AG10803 (cell line): ENCODE measurements at places on chromosomes 3 and 15.

- DNase-seq: no peak
Measured at GRCh38 chr3:54932606-54933005, 4.7 kb upstream of the LRTM1 start.

DNA sequence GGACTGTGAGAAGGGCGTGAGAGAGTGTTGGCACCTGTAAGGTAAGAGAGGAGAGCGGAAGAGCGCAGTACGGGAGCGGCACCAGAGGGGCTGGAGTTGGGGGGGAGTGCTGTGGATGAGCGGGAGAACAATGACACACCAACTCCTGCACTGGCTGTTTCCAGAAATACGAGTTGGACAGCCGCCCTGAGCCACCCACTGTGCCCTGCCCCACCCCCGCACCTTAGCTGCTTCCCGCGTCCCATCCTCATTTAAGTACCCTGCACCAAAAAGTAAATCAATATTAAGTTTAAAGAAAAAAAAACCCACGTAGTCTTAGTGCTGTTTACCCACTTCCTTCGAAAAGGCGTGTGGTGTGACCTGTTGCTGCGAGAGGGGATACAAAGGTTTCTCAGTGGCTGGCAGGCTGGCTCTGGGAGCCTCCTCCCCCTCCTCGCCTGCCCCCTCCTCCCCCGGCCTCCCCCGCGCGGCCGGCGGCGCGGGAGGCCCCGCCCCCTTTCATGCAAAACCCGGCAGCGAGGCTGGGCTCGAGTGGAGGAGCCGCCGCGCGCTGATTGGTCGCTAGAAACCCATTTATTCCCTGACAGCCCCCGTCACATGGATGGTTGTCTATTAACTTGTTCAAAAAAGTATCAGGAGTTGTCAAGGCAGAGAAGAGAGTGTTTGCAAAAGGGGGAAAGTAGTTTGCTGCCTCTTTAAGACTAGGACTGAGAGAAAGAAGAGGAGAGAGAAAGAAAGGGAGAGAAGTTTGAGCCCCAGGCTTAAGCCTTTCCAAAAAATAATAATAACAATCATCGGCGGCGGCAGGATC lies at the start of gene SOX2:
Gene SOX2 (plus strand): TSS at position 601 of the 811 bp plus-strand sequence. CDS start 436 bp downstream, outside the sequence.
- peak; percentile 17 for DNase-seq

GRCh38 chr3:30623351-30623750 lies 16.9 kb downstream of the TGFBR2 start:
- DNase-seq: no peak

- DNase-seq: no peak
Measured at GRCh38 chr3:165770781-165771180, 66.4 kb downstream of the BCHE start.

- no peak for DNase-seq
Measured at GRCh38 chr15:35208353-35208752, 123.3 kb upstream of the NANOGP8 start.

- DNase-seq: no peak
Measured at GRCh38 chr3:188869628-188870027, 302.1 kb upstream of the TPRG1 start.

- DNase-seq: no peak
Measured at GRCh38 chr3:177446165-177446601, 248.9 kb upstream of the TBL1XR1 start.

- DNase-seq: no peak
Measured at GRCh38 chr15:40134885-40135284, 26.0 kb upstream of the BUB1B start.

- no peak for DNase-seq
Measured at GRCh38 chr3:18232317-18232716, 192.8 kb downstream of the SATB1 start.

- DNase-seq: no peak
Measured at GRCh38 chr3:4850211-4850927, 128.9 kb upstream of the BHLHE40 start.

GRCh38 chr3:190322604-190323245 lies 479 bp upstream of the CLDN1 start:
- DNase-seq: no peak

GRCh38 chr3:47416041-47416440 lies 35.2 kb downstream of the PTPN23 start:
- no peak for DNase-seq

- no peak for DNase-seq
Measured at GRCh38 chr3:180973543-180973942, 16.0 kb downstream of the DNAJC19 start.

GRCh38 chr3:23761440-23761896 lies 44.3 kb upstream of the UBE2E1 start:
- no peak for DNase-seq
